ENCODE measurements at places on chromosomes 3 and 15.
A peak's percentile ranks its signal among the peaks of the same experiment; 100 is the strongest.

DNA sequence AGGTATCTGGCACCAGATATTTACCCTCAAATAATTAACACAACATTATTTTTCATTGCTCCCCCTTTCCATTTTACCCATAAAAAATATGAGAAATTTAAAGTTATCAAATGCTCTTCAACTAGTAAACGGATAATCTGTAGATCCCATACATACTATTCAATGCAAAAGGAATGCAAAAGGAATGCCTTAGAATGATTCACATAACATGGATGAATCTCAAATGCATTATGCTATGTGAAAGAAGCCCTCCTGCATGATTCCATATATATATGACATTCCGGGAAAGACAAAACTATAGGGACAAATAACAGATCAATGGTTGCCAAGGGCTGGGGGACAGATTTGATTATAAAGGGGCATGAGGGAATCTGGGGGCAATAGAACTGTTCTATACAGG, 195.7 kb downstream of the STT3B start:
- DNase-seq = no peak

DNA sequence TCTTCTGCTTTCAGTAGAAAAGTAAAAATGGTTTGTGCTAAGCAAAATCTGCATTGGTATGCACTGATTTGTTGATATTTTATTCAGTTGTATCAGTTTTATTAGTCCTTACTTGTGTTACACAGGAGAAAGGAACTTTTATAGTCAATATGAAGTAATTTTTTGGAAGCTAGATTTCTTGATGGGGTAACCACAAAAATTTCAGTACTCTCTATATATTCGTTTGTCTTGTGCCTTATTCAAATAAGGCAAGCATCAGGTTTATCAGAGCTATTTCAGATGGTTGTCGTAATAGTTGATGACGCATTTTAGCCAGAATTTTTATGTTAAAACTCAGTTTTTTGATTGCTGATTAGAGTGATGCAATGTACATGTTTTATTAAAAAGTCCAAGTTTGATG, 50.7 kb upstream of the NIPA1 start:
- DNase-seq = no peak

DNA sequence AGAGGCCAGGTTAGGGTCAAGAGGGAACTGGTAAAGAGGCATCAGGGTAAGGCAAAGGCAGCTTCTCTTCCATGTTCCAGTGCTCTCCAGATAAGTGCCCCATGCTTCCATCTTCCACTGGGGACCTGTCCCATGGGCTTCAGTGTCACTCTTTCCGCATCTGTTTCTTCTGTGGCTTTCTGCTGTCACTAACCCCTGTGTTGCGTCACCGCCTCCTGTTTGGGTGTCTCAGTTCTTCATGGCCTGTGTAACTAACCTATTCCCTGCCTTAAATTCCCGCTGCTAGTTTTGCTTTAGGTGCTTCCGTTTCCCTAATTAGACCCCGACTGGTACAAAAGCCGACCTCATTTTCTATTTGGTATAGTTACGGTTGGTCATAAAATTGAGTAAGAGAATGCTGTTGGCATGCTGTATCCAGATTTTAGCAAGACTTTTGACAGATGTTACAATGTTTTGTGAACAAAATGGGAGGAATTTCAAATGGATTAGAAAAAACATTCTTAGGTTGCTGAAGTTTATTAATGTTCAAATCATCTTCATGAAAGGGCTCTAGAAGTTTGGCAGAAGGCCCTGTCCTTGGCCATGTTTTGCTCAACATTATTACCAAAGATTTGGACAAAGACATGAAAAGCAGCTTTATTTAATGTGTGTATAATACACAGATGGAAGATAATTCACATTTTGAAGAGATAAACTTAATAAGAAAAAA, 245.3 kb downstream of the BBX start:
- no peak for DNase-seq

DNA sequence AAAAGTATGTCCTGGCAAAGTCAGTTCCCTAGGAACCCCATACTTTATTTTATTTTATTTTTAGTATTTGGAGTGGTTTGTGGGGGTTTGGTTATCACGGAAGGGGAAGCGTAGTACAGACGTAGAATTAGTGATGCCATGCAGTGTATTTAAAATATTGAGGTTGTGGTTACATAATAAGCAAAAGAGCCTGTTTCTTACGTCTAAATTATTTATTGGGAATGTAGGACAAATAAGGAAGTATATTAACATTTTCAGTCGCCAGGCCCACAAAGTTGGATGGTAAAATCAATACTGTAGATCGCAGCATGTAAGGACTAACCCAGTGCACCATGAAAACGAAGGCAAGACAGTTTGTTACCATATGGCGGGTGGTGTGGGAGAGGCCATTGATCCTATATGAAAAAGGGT, 558 bp downstream of the DTWD1 start:
- peak; percentile 10 for DNase-seq

DNA sequence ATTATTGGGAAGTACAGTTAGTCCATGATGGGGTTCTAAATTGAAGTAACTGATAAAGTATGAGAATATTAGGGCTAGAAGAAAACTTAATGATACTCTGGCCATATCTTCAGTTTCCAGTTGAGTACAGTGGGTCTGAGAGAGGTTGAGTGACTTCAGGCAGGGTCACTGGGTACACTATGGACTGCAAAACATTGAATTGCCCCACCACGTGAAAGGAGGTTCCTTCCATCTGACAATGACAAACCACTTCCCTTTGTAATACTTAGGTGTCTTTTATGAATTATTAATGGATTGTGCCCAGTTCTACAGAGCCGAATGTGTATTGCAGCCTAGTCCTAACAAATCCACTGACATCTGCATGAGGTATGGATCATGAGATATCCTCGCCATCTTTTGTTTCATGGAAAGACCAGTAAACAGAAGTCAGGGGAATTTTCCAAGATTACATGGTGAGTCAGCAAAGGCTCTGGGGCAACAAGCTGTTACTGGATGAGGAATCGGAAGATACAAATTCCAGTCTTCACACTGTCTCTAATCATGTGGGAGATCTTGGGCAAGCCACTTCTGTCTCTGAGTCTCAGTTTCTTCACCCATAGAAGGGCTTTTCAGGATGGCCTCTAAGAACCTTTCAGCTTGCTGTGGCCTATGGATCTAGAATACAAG, 66.5 kb upstream of the BCL6 start:
- DNase-seq = no peak

Data from CD8-positive, alpha-beta T cell (primary cell).